ENCODE measurements at places on chromosomes 3 and 15.

GRCh38 chr15:72184165-72184811, 13.3 kb downstream of the GRAMD2A start:
- no peak for DNase-seq

DNA sequence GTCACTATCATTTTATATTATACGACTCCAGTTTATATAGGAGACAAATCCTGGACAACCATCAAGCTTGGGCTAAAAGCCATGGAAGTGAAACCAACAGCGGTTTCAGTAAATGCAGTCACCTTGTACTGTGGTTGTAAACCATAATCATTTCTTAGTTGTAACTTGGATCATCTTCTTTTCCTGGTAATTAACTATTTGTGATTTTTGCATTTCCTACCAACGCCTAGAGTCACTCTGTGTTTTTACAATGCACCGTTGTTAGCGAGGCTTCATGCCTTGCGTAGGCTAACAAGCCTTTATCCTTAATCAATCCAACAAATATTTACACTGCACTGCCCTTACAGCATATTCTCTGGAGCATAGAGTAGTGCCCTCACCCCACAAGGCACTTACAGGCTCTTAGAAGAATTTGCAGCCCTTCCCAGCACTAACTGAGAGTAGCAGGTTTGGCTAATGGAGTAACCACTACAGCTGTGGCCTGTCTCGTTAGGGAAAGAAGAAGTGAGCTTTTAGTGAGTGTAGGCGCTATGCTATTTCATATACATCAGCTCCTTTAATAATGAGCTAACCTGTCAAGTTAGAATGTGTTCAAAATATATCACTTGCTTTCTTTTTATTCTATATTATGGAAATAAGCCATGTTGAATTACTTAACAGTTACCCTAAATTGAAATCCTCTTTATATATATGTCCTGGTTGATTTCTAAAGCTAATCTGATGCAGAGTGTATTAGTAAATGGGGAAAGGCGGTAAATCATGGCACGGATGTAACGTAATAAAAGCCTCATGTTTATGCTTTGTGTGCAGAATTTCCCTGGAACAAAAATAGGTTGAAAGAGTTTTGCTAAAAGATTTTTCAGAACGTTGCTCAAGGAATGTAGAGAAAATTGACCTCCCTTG, 62.8 kb downstream of the ABHD2 start:
- DNase-seq = no peak

- peak; percentile 8 for DNase-seq
Observed at GRCh38 chr3:155323063-155323666, 29.7 kb upstream of the STRIT1 start.

- no peak for DNase-seq
Observed at GRCh38 chr3:133488785-133489367, 84.6 kb upstream of the CDV3 start.

GRCh38 chr3:72892081-72892775, 4.4 kb downstream of the GXYLT2 start:
- DNase-seq = no peak

DNA sequence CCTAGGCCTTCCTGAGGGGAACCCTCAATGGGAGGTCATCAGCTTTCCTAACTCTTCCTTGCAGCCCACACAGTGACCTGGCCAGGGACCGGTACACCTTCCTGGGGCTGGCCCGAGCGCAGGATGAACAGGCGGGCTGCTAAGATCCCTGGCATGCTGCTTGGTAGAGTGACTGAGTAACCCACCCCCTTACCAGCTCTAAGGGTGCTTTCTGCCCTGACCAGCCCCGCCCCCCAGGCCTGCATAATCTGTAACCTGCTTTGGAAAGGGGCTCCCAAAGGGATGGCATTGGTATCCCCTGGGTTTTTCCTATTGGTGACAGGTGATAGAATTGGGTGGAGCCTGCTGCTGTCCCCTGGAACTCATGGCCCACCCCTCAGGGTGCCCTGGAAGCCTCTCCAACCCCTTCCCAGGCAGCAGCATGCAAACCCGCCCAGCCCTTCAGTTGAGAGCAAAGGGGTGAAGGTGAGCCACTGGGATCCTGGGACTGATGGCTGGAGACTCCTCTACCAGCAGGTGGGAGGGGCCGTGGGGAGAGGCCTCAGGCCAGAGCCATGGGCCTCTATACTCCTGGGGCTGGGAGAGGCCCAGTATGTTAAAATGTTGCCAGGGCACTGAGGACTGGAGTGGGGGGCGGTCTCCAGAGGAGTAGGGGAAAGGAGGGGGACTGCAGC, 11.1 kb upstream of the KIF7 start:
- no peak for DNase-seq

- DNase-seq = no peak
Observed at GRCh38 chr3:191430103-191430502, 30.9 kb upstream of the PYDC2 start.

- DNase-seq = no peak
Observed at GRCh38 chr3:129428007-129428375, 445 bp downstream of the EFCAB12 start.

DNA sequence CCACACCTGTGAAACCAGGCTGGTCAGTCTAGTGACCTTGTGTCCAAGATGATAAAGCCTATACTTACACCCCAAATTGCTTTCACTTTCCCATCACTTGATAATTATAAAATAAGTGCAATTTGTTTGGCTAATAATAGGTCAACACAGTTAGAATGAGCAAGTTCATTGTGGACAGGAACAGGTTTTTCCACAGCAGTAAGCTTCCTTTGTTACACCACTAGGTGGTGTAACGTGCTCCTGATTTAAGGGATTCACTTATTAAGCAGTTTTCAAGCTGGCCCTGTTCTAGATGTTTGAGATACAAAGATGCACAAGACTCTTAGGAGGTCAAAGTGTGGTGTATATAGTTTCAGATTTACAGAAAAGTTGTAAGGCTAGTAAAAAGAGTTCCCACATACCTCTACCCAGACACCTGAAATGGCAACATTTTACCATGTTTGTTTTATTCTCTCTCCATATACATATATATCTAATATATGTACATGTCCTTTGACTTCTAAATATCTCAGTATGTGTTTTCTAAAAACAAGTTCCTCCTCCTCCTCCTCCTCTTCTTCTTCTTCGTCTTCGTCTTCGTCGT, 6.8 kb upstream of the MFSD1 start:
- peak; percentile 35 for DNase-seq

DNA sequence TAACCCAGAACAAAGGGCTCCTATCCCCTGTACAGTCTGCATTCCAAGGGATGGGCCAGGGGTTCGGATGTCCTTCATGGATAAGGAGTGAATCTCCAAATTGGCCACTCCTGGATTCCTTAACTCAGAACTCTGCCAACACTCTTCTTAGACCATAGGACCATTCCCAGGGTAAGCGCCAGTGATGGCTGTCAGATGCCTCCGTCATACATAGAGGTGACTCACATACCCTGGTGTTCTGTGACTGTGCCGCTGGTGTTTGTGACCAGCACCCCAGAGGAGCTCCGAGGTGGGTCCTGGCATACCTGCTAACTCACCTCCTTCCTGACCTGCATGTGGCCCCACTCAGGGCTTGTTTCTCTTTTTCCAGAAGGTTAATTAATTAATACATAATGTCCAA, 134.7 kb downstream of the KLF13 start:
- DNase-seq = no peak

DNA sequence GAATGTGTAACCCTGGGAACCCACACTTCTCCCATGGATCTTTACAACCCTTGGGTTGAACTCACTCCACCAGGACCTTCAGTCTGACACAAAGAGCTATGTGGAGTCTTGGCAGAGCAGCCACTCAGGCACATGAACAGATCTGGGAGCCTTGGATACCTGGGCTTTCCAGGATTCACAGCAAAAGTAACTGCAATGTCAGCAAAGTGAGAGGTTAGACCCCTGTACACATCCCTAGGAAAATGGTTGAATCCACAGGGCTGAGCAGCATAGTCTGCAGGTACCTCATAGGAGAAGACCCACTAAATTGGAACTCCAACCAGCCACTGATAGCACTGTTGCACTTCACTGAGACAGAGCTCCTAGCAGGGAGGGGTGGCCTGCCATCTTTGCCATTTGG, 59.6 kb downstream of the ILDR1 start:
- DNase-seq = no peak

GRCh38 chr3:129603991-129604749, 2.3 kb downstream of the PLXND1 start:
- no peak for DNase-seq

DNA sequence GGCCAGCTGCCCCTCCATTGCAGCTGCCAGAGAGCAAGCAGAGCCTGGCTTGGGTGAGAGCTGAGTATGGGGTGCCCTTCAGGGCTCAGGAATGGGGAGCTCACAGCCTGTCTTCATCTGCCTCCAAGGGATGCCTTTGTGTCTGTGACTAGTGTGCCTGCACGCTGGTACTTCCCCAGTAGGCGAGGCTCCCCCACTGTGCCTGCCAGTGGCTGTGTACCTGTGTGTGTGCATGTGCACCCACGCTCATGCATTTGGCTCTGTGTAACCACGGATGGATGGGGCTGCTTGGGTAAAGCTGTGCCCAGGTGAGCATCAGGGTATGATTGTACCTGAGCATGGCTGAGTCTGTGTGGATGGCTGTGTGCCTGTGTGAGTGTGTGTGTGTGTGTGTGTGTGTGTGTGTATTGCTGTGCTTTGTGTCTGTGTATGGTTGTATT, 2.3 kb upstream of the GRM2 start:
- DNase-seq = no peak

DNA sequence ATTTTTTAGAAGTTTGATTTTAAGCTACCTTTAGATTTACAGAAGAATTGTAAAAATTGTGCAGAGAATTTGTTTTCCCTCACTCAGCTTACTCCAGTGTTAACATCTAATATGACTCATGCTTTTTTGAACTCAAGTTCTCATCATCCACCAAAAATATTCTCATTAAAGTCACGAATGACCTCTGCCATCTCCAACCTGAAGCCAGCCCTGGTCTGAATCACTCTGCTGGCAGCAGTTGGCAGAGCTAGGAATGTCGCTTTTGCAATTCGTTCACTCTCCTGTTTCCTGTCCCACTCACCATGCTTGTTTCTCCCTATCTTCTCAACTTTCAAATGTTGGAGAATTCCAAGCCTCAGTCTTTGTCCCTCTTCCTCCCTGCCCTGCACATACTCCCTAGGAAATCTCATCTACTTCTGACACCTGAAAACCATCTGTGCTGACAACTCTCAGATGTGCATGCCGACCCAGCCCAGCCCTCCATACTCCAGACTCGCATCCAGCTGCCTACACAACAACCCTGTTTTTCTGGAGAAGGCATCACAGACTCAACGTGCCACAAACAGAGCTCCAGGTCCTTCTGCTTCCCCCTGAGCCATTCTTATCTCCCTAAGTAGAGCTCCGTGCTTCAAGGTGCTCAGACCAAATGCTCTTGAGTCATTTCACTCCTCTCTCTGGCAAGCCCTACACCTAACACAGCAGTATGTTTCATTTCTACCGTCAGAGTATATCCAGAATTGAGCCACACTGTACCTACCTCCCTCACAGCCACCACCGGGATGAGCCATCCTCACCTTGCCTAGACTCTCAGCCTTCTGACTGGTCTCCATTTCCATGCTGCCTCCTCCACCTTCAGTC, 24.9 kb downstream of the PRR23E start:
- DNase-seq = no peak

- DNase-seq = no peak
Observed at GRCh38 chr3:58190291-58190690, 20.5 kb downstream of the DNASE1L3 start.

DNA sequence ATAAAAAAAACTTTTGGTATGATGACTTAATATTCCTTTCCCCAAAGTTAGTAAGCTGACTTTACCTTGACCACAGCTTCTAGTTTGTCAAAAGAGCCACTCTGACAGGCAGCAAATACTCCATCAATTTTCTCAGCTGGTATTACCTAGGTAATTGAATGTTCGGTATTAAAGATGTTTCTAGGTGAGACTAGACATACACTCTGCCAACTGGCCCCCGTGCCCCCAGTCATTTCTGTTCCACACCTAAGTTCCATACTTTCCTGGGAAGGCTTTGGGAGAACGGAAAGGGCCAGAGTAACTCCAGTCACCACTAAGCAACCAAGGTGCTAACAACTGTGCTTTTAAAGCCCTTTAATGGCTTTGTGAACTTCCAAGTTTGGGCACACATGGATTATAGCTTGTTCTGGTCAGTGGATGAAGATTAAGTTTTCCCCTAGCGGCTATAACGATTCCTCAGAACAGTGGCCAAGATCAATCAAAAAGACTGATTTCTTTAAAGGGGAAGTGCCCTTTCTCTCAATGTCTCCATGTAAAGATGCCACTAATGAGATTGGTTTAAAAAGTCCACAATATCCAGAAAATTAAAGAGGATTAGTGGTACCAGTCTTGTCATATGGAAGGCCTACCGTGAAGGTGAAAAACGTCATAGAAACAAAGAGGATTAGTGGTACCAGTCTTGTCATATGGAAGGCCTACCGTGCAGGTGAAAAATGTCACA, 7.0 kb downstream of the EIF4A2 start:
- DNase-seq = no peak

DNA sequence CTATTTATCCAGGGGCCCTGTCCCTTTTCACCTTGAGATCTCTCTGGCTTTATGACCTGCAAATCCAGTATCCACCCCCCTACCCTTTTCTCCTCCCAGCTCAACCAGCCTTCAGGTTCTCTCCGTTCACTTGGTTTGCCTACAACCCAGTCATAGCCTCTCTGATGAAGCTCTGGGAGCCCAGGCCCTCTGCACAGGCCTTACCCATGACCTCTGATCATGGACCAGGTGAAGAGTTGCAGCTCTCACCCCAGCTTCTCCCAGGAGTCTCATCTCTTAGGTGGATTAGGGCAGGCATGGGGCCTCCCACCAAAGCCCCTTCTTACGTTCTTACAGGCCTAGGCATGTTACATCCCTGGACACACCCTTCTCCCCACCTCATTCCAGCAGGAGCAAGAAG, 59.8 kb downstream of the EXOG start:
- no peak for DNase-seq

DNA sequence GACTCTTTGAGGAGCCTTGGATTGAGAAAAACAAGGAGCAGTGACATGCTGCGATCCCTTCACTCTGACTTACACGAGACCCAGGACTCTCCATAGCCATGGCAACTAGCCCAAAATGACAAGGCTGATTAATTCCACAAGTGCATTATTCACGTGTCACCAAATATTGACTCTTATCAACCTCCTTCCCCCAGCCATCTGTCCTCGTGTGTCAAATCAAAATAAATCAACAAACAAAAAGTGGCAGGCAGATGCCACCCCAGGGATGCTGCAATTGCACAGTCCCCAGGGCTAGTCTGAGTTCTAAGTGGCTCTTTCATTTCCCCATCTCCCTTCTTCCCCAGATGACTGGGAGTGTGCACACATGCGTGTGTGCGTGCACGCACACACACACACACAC, 104.9 kb downstream of the AQP9 start:
- DNase-seq = no peak

DNA sequence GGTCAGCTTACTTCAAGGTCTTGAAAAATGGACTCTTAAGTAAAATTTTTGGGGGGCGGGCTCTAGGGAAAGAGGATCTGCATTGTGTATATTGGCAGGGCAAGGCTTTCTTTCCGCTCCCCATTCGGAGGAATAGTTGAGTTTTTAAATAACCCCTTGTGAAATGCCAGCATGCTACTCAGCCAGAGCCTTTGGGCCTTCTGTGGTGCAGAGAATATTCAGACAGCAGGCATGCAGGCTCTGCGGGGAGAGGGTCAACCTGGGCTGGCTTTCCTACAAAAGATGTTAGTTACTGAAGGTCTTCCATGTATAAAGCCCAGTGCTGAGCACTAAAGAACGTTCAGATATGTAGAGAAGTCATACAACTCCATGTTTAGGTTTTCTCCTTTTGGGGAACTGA, 40.6 kb downstream of the ADAMTSL3 start:
- no peak for DNase-seq

All from T-helper 1 cell (primary cell).